ENCODE measurements at places on chromosomes 3 and 15.

- DNase-seq, result no peak
These were observed 23.4 kb downstream of the FNDC3B start for GRCh38 chr3:172062761-172063160.

- no peak for DNase-seq
These were observed 181.2 kb upstream of the NR2E3 start for GRCh38 chr15:71628988-71629770.

- no peak for DNase-seq
These were observed 298.5 kb downstream of the RPLP1 start for GRCh38 chr15:69751147-69751546.

GRCh38 chr15:90079619-90080457 lies 22.4 kb downstream of the IDH2 start:
- DNase-seq, result no peak

- DNase-seq, result no peak
These were observed 58.5 kb downstream of the ECT2 start for GRCh38 chr3:172808969-172809546.

DNA sequence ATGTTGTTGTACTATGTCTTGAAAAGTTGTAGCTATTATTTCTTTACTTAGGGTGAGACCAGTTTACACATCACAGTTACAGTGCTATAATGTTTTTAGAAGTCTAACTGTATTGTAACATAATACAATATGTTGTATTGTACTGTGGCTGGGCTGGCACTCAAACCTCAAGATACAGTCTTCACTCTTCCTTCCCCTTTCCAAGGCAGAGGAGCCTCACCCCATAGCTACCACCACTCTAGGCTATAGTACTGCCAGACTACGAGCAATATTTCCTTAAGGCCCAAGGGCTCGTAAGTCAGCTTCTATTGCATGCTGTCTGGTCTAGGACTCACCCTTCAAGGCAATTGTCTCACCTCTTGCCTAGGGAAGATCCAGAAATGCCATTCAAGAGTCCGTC lies 597.7 kb downstream of the OTOL1 start:
- no peak for DNase-seq

DNA sequence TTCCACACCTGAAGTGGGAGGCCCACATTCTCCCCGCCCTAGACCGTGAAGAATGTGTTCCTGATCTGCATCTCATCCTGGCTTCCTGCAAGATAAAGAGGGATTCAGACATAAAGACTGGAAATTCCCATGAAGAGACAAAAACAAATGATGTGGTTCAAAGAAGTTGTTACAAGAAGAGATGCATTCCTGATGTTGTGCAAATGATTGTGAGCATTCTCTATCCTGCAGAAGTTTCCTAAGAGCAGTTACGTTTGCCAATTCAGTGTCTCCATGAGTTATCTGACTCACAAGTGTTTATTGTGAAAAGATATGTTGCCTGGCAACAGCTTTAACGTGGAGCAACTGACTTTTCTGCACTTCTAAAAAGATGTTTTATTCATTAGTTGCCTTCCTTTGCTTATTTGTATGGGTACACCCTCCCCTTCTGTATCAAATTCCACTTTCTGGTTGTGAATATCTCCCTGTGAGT lies 107.8 kb downstream of the ZIC4 start:
- DNase-seq, result no peak

DNA sequence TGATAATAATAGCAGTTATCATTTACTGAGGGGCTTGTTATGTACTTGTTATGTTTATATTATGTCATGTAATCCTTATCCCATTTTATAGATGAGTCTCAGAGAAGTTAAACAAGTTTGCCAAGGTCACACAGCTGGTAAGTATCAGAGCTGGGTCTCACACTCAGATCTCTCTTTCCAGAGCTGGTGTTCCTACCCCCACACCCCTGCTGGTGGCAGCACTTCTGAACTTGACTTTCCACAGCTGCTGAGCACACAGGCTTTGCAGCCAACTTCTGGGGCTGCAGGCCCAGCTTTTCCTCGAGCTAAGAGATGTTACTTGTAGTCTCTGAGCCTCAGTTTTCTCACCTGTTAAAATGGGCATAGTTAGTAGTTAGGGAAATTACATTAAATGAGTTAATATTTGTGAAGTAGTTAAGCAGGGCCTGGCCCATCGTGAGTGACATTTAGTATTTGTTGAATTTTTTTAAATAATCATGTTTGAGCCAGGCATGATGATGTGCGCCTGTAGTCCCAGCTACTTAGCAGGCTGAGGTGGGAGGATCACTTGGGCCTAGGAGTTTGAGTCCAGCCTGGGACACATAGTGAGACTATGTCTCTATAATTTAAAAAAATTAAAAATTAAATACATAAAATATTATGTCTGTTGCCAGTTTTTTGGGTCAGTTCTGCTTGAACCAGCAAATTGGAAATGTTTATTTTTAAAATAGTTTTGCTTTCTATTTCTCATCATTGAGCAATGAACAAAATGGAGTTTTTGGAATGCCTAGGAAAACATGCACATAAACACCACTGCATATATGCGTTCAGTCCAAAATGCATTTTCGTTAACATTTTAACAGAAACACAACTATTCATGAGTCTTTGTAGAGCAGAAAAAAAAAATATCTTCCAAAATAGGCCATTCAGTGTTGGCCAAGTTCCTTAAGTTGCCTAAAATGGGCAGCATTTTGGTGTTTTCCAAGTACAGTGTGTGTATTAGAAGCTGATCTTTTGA lies 87.3 kb downstream of the SMAD6 start:
- no peak for DNase-seq

GRCh38 chr15:27668471-27669220 lies 430.5 kb downstream of the OCA2 start:
- DNase-seq, result no peak

GRCh38 chr3:14200841-14201240 lies 22.2 kb downstream of the LSM3 start:
- DNase-seq, result no peak

- no peak for DNase-seq
These were observed 125.9 kb upstream of the HES1 start for GRCh38 chr3:194009892-194010533.

GRCh38 chr3:25618028-25618427 lies 46.7 kb downstream of the TOP2B start:
- DNase-seq, result no peak

DNA sequence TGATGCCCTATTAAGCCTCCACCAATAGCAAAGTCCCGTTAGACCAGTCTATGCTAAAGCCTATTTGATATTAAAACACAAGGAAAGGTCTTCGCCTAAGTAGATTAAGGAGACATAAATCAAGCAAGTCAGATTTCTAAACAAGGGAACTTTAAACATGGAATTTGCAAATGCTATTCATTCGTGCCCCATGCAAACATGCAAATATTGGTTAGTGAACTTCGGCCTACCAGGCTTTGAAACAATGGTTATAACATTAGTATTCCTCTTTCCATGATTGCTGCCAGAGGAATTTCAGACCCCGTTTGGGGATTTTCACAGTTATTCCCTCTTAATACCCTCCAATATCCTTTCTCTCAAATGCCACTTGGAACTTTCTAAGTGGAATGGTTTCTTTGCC lies 36.9 kb upstream of the ZNF280D start:
- DNase-seq, result no peak

GRCh38 chr3:4532535-4533112 lies 39.5 kb downstream of the ITPR1 start:
- DNase-seq, result no peak

DNA sequence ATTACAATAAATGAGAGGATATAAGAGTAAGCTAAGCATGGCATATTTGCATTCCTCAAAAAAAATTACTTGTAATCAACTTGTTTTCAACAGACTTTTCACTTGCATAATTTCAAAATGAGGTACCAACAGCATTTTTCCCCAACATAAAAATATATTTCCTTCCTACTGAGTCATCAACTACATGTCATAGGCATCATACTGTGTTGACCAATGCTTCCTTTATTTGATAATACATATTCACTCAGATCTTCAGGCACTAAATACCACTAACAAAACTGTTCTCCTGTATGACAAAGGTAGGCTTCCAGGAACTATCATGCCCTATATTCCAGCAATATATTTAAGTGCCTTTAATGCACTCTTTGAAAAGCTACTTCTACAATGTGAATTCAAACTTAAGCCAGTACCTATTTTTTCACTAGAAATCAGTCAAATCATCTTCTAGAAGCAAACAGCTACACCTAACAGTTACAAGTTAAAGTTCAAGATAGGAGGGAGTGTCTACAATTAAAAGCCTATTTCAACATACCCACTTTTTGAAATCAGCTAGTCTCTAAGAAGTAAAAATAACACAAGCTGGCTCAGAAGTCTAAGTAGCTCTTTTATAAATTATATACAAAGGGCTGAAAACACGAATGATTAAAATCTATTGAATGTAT lies 11.3 kb downstream of the ADAM10 start:
- no peak for DNase-seq

DNA sequence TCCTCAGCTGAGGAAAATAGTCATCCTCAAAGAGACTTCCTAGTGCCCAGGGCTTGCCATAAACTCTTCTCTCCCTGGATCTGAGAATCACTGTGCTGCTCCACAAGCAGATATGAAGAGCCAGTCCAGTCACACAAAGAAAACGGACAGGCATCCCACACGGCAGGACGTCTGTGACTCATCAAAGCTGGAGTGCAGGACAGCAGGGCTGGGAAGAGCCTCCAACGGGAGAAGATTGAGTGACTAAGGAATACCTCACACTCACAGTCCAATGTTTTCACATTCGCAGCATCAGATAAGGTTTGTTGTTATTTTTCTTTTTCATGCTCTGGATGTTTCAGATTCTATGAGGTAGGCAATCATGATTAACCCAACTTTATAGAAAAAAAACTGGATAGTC lies 57.8 kb downstream of the NEK10 start:
- no peak for DNase-seq

- no peak for DNase-seq
These were observed 5.8 kb upstream of the IQSEC1 start for GRCh38 chr3:13079051-13079450.

DNA sequence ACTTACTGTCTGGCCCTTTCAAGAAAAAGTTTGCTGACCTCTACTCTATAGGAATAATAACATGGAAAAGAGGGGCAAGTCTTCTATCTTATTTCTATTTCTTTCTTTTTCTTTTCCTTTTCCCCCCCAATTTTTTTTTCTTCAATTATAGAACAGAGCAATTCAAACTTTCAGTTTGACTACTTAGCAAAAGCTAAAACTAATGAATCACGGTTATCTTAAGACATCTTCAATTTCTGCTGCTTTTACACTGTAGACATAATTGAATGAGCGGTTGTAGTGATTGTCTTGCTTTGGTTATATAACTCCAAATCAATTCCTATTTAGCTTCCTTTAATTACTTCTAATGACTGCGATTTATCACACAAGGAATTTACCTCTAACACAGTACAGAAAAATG lies 74.3 kb upstream of the P2RY1 start:
- DNase-seq, result no peak

- DNase-seq, result no peak
These were observed 6.4 kb downstream of the PDE8A start for GRCh38 chr15:84987949-84988624.

DNA sequence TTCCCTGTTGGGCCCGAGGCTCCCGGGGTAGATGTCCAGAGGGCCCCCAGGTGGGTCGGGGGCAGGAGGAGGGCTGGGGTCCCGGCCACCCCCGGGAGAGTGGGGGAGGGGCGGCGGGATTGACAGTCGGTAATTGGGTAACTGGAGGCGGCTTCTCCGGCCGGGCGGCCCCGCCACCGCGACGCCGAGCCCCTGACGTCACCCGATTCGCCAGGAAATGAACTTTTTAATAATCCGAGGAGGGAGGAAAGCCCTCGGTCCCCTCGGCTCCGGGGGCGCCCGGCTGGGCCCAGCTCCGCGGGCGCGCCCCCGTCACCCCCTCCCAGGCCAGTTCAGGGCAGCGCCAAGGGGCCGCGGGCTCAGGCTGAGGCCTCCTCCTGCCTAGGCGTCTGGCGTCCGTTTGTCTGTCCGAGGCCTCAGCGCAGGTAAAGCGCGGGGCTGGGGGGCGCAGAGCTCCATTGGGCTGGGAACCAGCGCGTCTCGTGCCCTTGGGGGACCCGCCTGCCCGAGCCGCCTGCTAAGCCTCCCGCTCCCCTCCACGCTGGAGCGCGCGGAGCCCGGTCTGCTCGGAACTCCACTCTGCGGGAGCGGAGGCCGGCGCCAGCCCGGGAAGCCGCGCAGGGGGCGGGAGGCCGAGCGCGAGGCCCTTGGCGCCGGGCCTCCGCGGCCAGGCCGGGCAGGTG lies 3.9 kb downstream of the GATA2 start:
- no peak for DNase-seq

DNA sequence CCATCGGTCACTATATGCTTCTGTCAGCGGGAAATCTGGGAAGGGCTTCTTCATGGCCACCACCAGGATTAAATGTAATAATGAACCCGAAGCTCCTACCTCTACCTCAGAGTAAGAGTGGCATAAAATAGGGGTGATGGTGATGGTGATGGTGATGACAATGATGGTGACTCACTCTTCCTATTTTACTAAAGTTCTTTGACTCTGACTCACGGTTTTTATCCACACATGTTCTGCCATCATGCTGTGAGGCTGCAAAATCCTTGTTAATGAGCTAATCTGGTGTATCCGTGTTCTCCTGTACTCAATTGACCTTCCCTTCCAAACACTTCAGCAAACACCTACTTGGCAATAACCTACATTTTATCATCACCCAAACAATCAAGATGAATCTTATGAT lies 18.3 kb upstream of the FOXP1 start:
- DNase-seq, result no peak

GRCh38 chr3:5972586-5972985 lies 785.1 kb downstream of the EDEM1 start:
- no peak for DNase-seq

- DNase-seq, result no peak
These were observed 114.5 kb downstream of the SUCNR1 start for GRCh38 chr3:151987893-151988292.

- peak; percentile 27 for DNase-seq
These were observed 1.6 kb upstream of the PPM1L start for GRCh38 chr3:160754371-160754854.
